ENCODE measurements at places on chromosomes 13 and 19.

DNA sequence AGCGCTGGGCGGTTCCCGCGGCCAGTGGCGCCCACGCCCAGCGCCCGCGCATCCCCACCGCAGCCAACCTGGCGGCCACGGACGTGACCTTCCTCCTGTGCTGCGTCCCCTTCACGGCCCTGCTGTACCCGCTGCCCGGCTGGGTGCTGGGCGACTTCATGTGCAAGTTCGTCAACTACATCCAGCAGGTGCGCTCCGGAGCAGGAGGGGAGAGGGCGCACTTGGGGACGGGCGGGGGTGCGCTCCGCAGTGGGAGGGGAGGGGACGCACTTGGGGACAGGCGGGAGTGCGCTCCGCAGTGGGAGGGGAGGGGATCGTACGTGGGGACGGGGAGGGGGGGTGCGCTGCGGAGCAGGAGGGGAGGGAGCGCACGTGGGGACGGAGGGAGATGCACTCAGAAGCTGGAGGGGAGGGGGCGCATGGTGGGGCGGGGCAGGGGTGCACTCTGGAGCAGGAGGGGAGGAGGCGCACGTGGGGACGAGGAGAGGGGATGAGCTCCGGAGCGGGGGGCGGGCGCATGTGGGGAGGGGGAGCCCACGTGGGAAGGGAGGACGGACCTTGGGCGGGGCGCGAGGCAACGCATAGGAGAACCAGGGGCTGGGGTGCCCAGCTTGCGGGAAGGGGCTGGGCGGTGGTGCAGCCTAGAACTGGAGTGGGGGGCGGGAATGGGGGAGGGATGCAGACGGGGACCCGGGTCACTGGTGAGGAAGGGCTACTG, 1.5 kb downstream of the KISS1R start:
- DNase-seq, result no peak

DNA sequence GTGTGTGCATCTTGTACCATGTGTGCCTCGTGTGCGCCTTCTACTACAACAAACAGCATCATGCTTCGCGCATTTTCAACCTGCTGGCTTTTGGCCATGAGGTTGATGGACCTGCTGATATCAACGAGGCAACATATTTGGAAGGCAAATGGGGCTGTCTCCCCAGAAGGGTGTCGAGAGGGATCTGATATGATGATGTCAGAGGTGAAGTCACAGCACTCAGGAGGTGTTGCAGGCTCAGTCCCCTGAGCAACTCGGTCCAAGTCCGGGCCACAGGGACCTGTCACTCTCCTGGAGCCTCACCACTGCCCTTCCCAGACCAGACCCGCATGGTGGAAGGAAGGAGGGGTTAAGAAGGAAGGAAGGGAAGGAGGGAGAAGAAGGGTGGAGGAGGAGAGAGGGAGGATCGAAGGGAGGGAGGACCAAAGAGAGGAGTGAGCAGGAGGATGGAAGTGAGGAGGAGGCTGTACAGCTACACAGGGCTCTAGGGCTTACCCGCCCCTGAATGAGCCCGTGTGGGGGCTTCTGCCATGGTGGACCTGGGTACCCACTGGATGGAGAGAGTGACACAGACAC, 6.7 kb upstream of the C13orf46 start:
- no peak for DNase-seq

DNA sequence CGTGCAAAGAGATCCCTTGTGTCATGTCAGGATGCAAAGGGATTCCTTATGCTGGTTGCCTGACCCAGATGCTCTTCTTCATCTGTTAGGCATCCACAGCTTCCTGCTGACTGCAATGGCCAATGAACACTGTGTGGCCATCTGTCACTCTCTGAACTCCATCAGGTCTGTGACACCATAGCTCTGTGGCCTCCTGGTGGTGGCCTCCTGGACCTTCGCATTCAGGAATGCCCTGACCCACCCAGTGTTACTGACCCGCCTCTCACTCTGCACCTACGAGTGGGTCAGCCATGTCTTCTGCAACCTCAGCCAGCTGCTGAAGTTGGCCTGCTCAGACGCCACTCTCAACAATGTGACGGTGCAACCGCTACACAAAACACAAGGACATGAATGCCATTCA, 23.9 kb upstream of the TPM4 start:
- DNase-seq, result no peak

GRCh38 chr13:100883453-100883852, 208.9 kb upstream of the TMTC4 start:
- no peak for DNase-seq

DNA sequence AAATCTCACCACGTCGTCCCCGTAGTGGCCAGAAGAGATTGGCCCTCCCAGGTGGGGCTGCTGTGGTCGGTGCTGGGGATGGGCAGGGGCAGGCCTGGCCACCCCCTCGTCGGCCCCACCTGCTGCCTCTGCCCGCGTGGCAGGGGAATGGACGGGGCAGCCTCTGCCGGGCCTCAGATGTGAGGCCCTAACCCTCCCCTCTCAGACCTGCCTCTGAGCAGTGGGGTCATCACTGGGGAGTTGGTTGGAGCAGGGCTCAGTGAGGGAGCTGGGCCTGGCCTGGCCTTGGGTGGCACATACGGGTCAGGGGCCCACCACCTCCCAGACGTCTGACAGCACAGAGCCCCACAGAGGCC, 41.5 kb downstream of the MCF2L start:
- DNase-seq, result no peak

DNA sequence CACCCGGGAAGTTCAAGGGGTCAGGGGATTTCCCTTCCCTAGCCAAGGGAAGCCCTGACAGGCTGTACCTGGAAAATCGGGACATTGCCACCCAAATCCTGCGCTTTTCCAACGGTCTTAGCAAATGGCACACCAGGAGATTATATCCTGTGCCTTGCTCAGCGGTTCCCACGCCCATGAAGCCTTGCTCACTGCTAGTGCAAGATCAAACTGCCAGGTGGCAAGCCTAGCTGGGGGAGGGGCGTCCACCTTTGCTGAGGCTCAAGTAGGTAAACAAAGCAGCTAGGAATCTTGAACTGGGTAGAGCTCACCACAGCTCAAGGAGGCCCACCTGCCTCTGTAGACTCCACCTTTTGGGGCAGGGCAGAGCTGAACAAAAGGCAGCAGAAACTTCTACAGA, 1794.5 kb downstream of the PCDH9 start:
- DNase-seq, result no peak

DNA sequence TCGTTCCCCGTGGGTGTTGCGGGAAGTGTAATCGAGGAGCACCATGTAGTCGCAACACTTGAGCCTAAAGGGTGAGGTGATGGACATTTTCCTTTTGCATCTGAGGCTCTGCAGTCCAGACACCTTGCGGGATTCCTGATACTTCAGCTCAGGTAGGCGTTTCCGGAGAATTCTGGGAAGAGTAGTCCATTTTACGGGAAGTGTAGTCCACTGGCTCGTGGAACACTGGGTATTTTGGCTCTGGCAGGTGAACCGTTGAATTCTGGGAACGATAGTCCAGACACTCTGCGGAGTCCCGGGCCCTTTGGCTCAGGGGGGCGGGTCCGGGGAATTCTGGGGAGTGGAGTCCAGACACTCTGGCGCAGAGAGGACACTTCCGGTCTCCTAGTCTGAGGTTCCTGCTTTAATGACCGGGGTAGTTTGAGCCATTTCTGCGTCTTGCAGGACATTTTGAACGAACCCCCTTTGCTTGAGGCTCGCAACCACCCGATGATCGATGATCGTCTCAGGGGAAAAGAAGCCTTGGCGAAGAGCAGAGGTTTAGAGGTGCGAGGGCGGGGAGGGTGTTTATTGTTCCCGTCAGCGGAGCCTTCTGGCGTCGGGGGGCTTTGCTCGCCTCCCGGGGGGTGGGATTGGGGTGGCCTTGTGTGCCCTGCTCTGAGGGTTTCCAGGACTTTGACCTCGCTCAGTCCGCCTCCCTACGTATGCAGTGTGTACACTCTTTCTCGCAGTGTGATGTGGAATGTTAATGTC, at the start of gene ZNF223:
Gene ZNF223, plus strand, starts transcription at position 387 of the 753 bp plus-strand sequence. CDS start 3,141 bp downstream, outside the sequence.
- DNase-seq, result peak; percentile 77

GRCh38 chr13:107348925-107349324, 781.0 kb upstream of the ARGLU1 start:
- no peak for DNase-seq

- DNase-seq, result no peak
These were observed 16.2 kb downstream of the CERS1 start for GRCh38 chr19:18879579-18880373.

- no peak for DNase-seq
These were observed 6.3 kb downstream of the DPP9 start for GRCh38 chr19:4717191-4717965.

- no peak for DNase-seq
These were observed at the start of gene CKM for GRCh38 chr19:45322744-45323281. CKM (minus strand) TSS chr19:45322875; CDS start chr19:45319713, 3,162 bp downstream.

GRCh38 chr13:113526466-113527220, 36.1 kb upstream of the DCUN1D2 start:
- no peak for DNase-seq

DNA sequence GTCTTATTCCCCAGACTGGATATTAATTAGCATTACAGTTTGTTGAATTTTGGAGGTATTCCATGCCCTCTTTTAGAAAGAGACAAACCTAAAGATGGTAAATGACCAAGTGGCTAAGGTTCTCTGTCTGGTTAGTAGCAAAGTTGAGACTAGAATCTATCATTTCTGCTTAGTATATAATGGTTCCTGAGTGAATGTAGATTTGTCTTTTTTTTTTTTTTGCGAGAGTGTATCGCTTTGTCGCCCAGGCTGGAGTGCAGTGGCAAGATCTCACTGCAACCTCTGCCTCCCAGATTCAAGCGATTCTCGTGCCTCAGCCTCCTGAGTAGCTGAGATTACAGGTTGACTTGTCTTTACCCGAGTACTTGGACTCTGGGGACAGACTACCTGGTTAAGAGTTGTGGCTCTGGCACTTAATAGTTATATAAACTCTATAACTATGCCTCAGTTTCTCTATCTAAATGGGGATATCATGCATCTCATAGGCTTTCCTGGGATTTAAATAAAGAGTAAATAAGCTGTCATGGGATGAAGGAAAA, 2.7 kb downstream of the NAA16 start:
- no peak for DNase-seq

- DNase-seq, result peak; percentile 16
These were observed 194.1 kb downstream of the USP12 start for GRCh38 chr13:26977541-26977940.

- no peak for DNase-seq
These were observed 701 bp downstream of the ZNF552 start for GRCh38 chr19:57813919-57814504.

- no peak for DNase-seq
These were observed 20.3 kb upstream of the BCL3 start for GRCh38 chr19:44728178-44728577.

Data from kidney capillary endothelial cell (primary cell).